ENCODE measurements at places on chromosomes 12 and 14.

- no peak for DNase-seq
Measured at GRCh38 chr14:39005044-39005880, 97.8 kb downstream of the SEC23A start.

GRCh38 chr12:120835657-120836056, 68.5 kb downstream of the SPPL3 start:
- no peak for DNase-seq

DNA sequence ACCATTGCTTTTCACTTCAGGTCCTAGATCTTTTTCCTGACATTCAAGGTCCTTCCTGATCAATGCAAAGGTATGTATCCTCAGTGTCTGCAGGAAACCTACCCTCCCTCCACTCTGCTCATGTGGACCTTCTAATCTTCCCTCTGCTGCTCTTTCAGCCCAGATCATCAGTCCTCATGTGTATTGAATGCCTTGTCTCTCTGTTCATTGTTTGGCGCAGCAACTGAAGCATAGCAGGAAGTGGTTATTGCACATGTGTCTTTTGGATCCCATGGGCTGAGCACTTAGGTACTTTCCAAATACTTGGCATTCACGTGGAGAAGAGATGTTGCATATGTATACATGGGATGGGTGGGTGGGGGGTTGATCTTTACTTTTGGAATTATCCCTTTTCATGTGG, 4.3 kb upstream of the NIN start:
- DNase-seq: peak; percentile 78

DNA sequence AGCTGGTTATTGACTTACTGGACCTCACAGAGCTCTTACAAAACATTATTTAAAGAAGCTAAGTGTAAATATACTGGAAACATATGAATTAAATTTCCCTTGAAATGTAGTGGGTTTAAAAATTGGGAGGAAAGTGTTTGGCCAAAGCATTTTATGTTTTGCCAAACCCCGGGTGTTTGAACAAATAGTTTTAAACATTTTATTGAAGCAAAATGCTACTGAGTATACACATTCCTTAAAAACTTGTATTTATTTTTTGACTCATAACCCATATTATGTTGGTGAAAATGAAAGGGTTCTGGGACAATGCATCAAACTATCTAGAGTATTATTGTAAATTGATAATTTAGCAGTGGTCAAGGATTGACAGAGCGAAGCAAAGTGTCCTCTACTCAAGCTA, 1048.5 kb downstream of the SLC6A15 start:
- DNase-seq: no peak

GRCh38 chr12:118436986-118437385, 60.6 kb downstream of the SUDS3 start:
- peak; percentile 9 for DNase-seq

- no peak for DNase-seq
Measured at GRCh38 chr12:27754795-27755194, 25.2 kb upstream of the KLHL42 start.

DNA sequence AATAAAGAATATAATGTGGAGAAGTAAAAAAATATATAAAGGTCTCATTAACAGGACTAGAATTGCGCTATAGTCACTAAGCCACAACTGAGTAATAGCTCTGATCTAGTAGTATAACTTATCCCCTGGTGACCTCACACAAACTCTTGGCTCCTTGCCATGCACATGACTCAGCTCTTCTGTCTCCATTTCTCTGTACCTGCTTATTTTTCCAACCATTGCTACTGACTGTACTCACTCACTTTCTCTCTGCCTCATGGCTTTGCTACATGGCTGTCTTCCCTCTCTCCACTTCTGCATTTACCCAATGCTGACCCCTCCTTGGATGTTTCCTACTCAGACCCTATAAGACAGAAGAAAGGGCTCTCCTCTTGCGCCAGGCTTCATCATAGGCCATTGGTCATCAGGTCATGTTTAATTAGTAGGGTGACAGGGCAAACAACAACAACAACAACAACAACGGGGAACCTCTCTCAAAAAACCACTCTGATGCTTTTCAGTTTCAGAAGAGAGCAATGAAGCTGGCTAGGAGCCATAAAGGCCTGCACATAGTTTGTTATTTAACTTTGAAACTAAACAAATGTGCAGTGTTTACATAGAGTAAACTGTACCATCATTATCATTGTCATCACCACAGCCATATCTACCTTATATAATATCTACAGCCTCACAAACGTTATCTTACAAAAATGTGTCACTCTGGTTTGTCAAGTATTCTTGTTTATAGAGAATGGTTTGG, 25.6 kb upstream of the KRAS start:
- DNase-seq: peak; percentile 94

DNA sequence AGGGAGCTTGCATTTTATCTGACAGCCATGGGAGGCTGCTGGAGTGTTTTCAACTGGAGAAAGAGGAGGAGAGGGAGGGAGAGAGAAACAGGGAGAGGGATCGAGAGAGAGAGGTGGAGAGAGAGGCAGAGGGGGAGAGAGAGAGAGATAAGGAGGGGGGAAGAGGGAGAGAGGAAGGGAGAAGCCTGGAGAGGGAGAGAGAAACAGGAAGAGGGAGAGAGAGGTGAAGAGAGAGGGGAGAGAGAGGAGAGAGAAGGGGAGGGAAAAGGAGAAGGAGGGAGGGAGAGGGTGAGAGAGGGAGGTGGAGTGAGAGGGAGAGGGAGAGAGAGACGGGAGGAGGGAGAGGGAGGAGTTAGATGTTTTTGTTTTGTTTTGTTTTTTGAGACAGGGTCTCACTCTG, 45.6 kb downstream of the DNAH10 start:
- DNase-seq: no peak

Measured in kidney tubule cell (primary cell).